ENCODE measurements at places on chromosomes 3 and 15.

DNA sequence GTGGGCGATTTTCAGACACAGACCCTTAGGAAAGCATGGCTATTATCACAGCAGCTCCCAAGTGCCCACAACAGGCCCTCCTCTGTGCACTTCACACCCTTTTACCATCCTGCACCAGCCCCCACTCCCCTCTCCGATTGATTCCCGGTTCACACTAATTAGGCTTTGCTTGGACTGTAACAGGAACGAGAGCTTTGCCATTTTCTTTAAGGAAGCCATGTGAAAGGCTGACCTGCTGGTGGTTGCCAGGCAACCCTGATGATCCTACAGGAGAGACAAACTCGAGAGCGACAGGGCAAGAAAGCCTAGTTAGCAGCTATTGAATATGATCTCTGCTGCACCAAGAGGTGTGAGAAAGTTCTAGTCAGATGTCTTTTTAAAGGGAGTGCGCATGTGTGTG, 28.2 kb upstream of the DET1 start:
- no peak for DNase-seq

- no peak for DNase-seq
Observed at GRCh38 chr15:79972863-79973262, 1.9 kb upstream of the BCL2A1 start.

DNA sequence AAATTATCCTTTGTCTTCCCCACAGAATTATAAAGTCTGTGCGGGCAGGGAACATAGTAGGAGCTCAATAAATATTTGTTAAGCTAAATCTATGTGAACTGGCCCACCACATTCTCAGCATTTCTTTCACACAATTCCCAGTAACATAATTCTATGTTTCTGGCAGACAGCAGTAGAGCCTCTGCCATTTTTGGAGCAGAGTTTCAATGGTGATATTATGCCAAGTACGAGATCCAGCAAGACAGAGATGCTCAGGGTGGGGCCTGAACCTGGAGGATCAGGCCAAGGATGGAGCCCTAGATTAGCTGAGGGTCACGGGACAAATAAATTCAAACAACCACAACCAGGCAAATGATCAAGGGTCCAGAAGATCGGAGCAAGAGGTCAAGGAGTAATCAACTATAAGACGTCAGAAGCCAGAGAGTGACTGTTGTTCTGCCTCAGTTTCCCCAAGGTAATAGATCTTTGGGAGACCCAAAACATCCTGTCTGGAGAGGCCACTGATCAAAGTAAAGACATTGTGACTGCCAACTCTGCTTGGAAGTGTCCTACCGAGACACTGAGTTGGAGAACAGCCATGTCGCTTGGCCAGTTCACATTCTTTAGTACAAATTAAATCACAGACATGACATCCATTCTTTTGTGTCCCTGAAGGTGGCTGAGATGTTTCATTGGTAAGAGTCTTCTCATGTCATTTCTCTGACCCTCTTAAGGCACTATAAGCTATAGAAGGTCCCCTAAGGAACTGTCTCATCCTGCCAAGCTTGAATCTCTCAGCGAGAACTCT, 15.4 kb downstream of the SRGAP3 start:
- no peak for DNase-seq

DNA sequence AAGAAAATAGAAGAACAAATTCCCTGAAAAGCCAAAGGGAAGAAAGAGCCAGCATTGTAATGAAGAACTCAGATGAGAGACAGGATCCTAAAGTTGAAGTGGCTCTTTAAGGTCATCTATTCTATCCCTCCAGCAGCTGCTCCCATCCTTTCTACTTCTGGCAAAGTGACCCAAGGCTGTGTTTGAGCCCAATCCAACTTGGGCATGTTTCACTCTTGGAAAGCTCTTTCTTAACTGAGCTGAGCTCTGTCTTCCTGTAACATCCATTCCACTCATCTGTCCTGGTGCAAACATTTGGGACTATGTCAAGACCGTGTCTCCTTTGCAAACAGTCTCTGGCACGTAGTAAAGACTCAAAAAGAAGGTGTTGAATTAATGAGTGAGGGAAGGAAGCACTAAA, 298.1 kb upstream of the IGF1R start:
- no peak for DNase-seq

- no peak for DNase-seq
Observed at GRCh38 chr3:183490653-183491052, 62.2 kb upstream of the MCF2L2 start.

- no peak for DNase-seq
Observed at GRCh38 chr3:67064105-67064504, 66.0 kb downstream of the KBTBD8 start.

GRCh38 chr3:98902351-98902740, 851 bp upstream of the DCBLD2 start:
- no peak for DNase-seq

GRCh38 chr3:51982352-51982837, 940 bp upstream of the ACY1 start:
- DNase-seq: no peak

DNA sequence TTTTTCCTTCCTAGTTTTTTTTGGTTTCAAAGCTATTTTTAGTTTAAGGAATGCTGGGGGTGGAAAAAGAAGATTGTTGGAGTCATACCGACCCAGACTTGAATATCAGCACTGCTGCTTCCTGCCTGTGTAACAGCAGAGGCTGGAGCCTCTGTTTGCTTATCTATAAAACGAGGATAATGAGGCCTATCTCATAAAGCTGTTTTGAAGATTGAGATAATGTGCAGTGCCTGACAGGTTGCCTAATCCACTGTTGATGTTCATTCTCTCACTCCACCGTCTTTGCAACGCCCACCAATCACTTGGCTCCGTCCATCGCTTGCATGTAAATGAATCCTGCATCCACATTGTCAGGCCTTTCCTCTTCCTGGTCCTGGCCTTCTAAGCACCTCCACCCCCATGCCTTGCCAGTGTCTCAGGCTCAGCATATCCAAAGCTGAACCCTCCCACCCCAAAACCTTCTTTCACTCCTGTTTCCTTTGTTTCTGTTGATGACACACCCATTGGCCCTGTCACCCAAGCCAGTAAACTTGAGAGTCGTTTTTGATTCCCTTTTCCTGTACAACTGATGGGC, 94.9 kb downstream of the MEX3B start:
- no peak for DNase-seq

DNA sequence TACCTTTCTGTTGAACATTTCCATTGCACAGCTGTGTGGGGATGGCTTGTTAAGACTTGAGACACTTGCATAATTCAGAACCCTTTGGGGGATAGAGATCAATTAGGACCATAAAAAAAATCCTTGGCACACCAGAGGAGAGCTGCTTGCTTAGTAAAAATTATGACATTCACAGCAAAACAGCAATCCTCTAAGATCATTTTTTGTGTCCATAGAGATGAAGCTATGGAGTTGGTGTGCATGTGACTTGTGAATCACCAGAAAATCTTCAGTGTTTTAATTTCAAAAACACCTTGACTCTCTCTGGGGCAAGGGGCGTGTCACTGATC, 7.7 kb downstream of the COL8A1 start:
- no peak for DNase-seq

DNA sequence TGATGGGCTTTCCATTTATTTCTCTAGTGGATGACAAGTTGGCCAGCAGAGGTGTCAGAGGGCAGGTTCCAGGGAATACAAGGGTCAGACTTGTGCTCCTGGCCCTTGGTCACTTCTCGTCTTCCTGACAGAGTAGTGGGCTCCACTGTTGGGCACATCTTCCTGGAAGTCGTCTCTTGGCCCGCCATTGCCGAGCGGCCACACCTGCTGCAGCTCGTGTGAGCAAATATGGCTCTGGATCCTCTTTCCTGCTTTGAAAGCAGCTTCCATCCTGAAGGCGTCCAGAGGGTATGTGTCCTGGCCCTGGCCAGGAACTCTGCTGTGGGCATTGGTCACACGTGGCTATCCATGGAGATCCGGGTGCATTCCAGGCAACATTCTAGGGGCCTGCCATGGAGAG, 100.2 kb downstream of the SNRPN start:
- no peak for DNase-seq

DNA sequence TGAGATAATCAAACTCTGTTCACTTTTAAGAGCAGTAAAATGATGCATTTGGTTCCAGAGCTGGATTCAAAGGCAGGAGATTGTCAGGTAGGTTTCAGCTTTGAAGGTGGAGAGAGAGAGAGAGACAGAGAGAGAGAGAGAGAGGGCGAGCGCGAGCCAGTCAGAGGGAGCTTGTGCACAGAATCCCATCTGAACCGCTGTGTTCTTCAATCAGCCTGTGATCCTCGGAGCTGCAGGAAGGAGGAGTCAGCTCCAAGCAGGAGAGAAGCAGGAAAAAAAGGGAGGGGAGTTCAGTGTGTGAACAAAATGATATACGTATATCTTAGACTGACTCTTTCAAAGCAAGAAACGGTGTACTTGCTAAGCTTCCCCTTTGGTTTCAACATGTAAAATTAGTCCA, at the start of gene GPR149:
GPR149 (minus strand) TSS at position 177 of the 400 bp plus-strand sequence. CDS start 575 bp downstream, outside the sequence.
- no peak for DNase-seq

- no peak for DNase-seq
Observed at GRCh38 chr3:20700714-20701113, 514.7 kb upstream of the SGO1 start.

DNA sequence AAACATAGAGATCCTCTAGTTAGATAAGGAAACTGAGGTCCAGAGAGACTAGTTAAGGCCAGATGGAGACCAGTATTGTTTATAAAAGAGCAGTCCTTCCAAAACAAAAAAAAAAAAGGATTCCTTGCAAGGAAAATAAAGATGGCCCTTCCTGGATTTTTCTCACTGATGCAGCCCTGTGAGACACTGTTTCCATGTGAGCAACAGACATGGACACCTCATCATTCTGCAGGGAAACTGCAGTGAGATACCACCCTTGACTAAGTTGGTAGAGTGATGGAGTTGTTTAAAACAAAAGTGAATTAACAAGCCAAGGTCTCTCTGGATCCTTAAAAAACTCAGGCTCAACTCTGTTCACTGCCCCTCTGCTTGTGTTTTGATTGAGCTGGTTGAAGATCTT, 65.6 kb upstream of the MYZAP start:
- DNase-seq: no peak

DNA sequence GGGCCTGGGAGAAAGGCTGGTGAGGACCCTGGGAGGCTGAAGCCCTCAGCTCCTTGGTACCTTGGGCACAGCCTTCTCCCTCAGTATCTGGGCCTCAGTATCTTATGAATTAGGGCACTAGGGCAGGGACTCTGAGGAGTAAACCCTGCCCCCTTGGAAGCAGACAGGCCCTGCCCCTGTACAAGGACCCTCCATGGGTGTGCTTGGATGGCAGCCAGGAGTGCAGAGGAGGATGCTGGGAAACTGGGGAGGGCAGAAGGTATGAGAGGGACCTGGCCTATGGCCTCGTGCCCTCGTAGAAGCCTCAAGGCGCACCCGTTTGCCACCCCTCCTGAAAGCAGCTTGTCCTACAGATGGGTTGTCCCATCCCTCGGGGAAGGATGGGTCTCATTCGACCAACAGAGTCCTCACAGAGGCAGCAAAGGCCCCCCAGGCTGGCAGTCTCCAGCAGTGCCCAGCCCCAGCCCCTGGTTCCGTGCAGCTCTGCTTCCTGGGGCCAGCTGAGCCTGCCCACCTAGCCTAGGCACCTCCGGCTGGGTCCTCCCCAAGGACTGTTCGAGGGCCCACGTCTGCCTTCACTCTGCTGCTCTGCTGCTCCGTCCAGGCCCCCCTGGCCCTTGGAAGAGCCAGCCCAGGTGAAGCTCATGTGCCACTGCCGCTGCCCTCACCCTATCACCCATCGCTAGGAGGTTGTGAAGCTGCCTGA, 15.3 kb upstream of the SEMA3F start:
- DNase-seq: no peak

GRCh38 chr3:45555666-45556065, 38.9 kb upstream of the LIMD1 start:
- DNase-seq: no peak

GRCh38 chr3:166446291-166446690, 609.1 kb upstream of the BCHE start:
- no peak for DNase-seq

GRCh38 chr3:2603692-2604289, 505.1 kb downstream of the CNTN4 start:
- no peak for DNase-seq

- DNase-seq: no peak
Observed at GRCh38 chr15:55530861-55531313, 22.9 kb upstream of the DNAAF4 start.

- DNase-seq: no peak
Observed at GRCh38 chr3:138437281-138437680, 2.9 kb downstream of the ESYT3 start.

- no peak for DNase-seq
Observed at GRCh38 chr15:87947560-87947959, 309.0 kb downstream of the NTRK3 start.
